ENCODE measurements at places on chromosomes 7 and 10. TPM values are rescaled to one million over a fixed set of nuclear protein-coding genes. Genes with fewer than 3 reads are reported as not detected.

PPP1R17 gene
- total RNA-seq = not detected

OSBPL3 gene
- 40.7 TPM for total RNA-seq

ITGB8 gene
- total RNA-seq = 4.8 TPM

HTR5A gene
- total RNA-seq = not detected

DIP2C gene
- total RNA-seq = 6.6 TPM

TCF7L2 gene
- 13.8 TPM for total RNA-seq

FAM3C gene
- 41.1 TPM for total RNA-seq

PRRT4 gene
- not detected for total RNA-seq

PDGFA gene
- total RNA-seq = 177 TPM

ZNF365 gene
- total RNA-seq = 7.0 TPM

ELMO1 gene
- not detected for total RNA-seq

H2BK1 gene
- not detected for total RNA-seq

OPALIN gene
- total RNA-seq = not detected

ELFN1 gene
- total RNA-seq = under 0.01 TPM

KCP gene
- total RNA-seq = 0.44 TPM

SLC13A4 gene
- 0.14 TPM for total RNA-seq

PAPOLB gene
- total RNA-seq = under 0.01 TPM

PNLIPRP3 gene
- total RNA-seq = not detected

HPSE2 gene
- total RNA-seq = 4.0 TPM

AZGP1 gene
- total RNA-seq = not detected

CTAGE8 gene
- under 0.01 TPM for total RNA-seq

FAM24B gene
- total RNA-seq = 0.66 TPM

ODAD2 gene
- 1.0 TPM for total RNA-seq

ZNF503 gene
- total RNA-seq = 8.3 TPM

FEZF1 gene
- not detected for total RNA-seq

RSU1 gene
- total RNA-seq = 69.8 TPM

ZCWPW1 gene
- 0.43 TPM for total RNA-seq

CYP26C1 gene
- total RNA-seq = not detected

ZCCHC24 gene
- 40.7 TPM for total RNA-seq

PLA2G12B gene
- total RNA-seq = not detected

RAMP3 gene
- not detected for total RNA-seq

AOC1 gene
- total RNA-seq = not detected

AGR2 gene
- total RNA-seq = not detected

PDZD7 gene
- total RNA-seq = 0.57 TPM

EGR2 gene
- total RNA-seq = 14.6 TPM

MKX gene
- total RNA-seq = 0.14 TPM

ACBD7 gene
- not detected for total RNA-seq

TMEM176B gene
- total RNA-seq = 0.29 TPM

GLI3 gene
- 5.9 TPM for total RNA-seq

OR6B1 gene
- not detected for total RNA-seq

KDM7A gene
- 3.6 TPM for total RNA-seq

CRHR2 gene
- not detected for total RNA-seq

AGFG2 gene
- 7.0 TPM for total RNA-seq

HMX2 gene
- not detected for total RNA-seq

CHAT gene
- total RNA-seq = not detected

NXPH1 gene
- not detected for total RNA-seq

CDH23 gene
- total RNA-seq = under 0.01 TPM

OR2A25 gene
- not detected for total RNA-seq
